ENCODE measurements at places on chromosomes 11 and 22.

DNA sequence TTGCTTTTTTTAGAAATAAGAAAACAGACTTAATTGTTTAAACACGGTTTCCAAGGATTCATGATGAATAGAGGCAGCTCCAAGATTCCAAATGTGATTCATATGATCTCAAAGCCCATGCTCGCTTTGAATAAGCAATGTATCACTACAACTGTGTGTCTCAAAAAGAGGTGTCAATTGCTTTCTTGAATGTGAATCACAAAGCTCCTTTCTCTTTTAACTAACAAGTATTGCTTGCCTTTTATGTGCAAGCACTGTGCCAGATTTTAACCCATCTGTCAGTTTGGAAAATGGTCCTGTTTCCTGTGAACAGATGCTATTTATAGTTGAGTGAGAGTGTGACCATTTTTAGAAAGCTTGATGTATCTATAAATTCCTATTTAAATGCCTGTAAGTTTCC is 6.5 kb downstream of the OOSP1 start:
- no peak for DNase-seq

- DNase-seq: peak; percentile 72
Observed at GRCh38 chr11:123062892-123063825, 1.2 kb upstream of the HSPA8 start.

DNA sequence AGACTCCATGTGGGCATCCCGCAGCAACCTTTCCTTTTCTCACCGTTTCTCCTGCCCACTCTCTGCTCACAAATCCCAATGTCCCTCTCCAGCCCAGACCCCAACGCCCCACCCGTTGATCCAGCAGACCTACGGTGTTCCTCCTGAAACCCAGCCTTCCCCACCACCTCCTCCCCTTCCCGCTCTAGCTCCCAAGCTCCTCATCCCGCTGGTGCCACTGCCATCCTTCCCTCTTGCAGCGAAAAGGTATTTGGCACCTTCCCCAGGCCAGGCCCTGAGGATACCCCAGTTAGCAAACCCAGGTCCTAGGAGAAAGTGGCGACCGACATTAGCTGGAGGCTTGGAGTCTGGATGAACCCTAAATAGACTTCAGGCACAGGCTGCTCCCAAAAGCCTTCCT is 84.0 kb upstream of the RTL6 start:
- DNase-seq: no peak

- DNase-seq: peak; percentile 100
Observed at GRCh38 chr11:130103296-130103814, 33.7 kb downstream of the APLP2 start.

DNA sequence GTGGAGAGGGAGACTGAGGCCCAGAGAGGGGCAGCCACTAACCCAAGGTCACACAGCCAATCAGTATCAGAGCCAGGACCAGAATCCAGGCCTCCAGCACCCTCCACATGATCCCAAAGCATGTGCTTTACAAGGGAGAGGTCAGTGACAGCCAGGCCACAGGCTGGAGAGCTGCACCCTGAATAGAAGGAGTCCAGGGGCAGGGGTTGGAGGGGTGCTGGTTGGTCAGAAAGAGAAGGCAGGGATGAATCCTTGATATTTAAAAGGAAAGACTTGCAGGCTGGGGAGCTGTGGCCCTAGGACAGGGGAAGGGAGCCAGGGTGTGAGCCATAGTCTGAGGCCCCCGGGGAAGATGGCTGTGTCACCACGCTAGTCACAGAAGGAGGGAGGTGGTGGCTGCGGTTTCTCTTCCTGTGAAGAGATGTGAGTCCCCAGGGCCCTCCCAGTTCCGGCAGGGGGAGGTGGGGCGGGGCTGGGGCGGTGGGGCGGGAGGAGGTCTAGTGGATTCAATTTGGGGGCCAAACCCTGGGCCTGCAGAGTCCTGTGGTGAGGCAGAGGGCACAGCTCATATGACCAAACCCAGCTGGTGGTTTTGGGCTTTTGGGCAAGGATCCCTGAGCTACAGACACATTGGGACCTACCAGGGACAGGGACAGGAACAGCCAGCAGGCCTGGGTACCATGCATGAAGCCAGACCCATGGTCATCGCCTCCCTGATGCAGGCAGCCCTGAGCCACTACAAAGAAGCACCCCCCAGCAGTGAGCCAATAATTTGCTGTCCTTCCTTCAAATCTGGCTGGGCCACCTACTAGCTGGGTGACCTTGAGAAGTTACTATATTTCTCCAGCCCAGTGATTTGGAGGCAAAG is 14.0 kb downstream of the RAC2 start:
- DNase-seq: peak; percentile 55

DNA sequence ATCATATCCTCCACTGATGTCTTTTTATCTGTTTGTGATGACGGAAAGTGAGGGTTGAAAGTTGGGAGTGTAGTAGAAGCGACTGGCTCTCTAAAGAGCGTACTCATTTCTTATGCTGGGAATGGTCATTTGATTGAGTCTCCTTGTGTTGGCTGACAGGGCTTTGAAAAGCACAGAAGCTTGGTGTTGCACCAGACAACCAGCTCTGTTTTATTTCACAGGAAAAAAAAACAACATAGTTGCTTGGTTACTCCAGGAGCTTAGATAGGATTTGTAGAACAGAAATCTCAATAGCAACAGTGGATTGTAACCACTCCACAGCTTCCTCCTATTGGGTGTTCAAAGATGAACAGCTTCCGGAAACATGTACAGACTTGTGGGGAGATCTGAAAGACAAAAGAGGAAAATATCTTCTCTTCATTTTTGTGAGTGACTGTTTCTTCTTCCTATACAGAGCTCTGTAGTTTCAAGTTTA is 2.7 kb downstream of the RBM14 start:
- peak; percentile 58 for DNase-seq

GRCh38 chr11:78221396-78222315 is 32.9 kb downstream of the USP35 start:
- peak; percentile 27 for DNase-seq

- peak; percentile 57 for DNase-seq
Observed at GRCh38 chr22:17703811-17704210, 65.3 kb downstream of the BCL2L13 start.

DNA sequence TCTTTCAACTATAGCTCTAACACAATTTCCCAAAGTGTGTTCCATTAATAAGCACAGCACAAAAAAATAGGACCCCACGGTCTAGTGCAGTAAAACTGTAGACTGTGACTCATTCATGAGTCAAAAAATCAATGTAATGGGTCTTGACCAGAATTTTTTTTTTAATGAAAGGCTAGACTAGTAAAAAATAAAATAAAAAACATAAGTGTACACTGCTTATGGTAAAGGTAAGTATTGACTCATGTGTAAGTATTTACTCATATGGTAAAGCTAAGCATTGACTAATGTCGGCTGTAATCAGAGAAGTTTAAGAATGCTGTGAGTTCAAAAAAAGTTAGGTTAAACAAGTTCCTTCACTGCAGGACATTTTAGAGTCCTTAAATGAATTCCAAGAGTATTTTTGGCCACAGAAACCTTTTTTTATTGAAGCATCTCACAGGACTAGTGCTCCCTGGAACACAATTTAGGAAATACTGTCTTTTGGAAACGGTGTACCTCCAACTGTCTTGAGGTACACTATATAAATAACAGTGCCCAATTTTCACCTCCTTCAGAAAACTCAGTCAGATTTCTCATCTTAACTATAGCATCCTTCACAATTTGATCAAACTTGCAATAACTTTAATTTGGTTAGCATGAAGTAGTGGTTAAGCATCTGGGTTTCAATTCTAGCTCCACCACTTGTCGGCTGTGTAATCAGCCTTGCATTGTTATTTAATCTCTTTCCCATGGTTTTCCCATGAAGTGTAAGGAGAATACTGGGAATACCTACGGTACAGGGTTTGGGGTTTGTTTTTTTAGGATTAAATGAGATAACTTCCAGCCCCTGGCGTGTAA is 2.1 kb downstream of the CCDC73 start:
- no peak for DNase-seq

DNA sequence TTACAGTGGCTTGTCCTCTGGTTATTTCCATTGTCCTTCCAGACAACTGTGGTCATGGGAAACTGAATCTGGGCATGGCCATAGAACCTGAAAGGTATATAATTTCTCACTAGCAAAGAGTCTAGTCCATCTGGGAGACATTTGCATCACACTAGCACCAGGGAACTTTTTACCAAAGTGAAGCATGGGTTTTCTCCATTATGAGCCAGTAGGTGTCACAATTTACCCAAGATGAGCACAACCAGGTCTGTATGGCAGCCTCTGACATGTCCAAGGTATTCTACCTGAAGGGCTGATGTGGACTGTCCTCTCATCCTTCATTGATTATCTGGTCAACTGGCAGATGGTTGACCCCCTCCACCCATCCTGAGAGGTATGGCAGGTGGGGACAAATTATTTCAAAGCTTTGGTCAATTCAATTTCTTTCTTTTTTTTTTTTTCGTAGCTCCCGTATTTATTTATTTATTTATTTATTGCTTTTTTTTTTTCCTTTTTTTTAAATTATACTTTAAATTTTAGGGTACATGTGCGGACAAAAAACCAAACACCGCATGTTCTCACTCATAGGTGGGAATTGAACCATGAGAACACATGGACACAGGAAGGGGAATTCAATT is 425.9 kb downstream of the TMEM135 start:
- peak; percentile 17 for DNase-seq

- DNase-seq: peak; percentile 57
Observed at GRCh38 chr22:40764763-40765441, 54.2 kb downstream of the SLC25A17 start.

DNA sequence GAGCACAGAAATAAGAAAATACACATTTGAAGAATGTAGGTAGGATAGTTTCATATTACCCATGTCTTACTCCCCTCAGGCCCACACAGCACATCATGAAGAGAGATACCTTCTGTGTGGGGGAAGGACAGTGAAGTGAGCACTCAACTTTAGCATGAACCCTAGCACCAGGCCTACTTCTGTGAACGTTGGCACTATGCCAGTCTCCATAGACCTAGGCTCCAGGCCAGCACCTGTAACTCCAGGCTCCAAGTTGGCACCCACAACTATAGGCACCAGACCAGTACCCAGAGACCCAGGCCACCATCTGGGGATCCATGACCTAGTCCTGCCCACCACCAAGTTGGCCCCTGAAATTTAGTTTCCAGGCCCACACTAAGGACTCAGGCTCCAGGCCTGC is 410.9 kb downstream of the INSC start:
- no peak for DNase-seq

GRCh38 chr22:37310815-37311595 is 28.7 kb downstream of the CYTH4 start:
- no peak for DNase-seq

DNA sequence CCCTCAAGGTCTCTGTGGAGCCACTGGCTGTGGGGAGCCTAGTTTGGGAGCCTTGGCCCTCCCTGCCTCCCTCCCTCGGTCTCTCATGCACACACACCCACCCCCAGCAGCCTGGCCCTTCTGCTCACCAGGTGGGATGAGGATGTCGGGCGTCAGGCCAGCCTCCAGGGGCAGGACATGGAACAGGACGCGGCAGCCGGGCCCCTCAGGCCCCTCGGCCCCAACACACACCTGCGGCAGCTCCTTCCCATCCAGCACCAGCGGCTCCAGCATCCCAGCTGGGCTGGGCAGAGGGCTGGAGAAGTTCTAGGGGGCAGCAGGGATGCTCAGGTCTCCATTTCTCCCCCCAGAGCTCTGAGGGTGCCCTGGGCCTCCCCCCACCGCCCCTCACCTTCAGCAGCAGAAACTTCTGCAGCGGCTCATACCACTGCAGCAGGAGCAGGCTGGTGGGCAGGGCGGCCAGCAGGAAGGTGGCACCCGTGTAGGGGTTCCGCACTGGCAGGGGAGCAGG is 11.2 kb downstream of the MAP4K2 start:
- DNase-seq: no peak

DNA sequence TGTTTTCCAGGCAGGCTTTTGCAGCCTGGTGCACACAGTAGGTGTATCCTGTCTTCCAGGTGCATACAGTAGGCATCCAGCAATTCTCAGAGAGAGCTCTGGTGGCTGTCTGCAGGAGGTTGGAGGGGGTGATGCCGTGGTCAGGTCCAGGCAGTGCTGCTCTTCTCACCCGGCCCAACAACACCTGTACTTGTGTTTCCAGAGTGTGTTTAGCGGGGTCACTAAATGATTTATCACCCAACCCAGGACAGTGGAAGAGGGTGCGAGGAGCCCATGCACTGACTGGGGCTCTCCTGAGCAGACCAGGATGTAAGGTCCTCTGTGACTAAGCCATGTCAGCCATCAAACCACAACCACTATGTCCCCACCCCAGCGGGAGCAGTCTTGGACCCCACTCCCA is 18.6 kb upstream of the FGF3 start:
- DNase-seq: no peak

DNA sequence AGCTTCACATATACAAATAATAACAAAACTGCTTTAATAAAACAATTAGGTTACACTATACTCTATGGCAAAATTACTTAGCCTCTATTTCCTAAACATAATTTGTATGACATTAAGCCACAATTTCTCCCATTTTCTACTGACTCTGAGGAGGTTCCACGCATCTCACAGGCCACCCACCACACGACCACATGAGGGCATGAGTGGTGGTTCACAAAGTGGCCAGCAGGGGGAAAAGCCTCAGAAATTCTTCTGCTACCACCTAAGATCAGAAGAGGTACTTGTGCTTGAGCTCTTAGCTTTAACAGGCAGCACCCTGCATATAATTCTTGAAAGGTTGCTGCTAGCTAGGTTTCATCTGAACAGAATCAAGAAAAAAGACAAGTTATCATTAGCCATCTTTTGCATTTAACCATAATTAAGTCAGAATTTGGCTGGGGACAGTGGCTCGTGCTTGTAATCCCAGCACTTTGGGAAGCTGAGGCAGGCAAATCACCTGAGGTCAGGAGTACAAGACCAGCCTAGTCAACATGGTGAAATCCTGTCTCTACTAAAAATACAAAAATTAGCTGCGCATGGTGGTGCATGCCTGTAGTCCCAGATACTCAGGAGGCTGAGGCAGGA is 7.7 kb downstream of the LPXN start:
- peak; percentile 70 for DNase-seq

GRCh38 chr11:15967166-15967565 is 389.2 kb downstream of the SOX6 start:
- peak; percentile 31 for DNase-seq

DNA sequence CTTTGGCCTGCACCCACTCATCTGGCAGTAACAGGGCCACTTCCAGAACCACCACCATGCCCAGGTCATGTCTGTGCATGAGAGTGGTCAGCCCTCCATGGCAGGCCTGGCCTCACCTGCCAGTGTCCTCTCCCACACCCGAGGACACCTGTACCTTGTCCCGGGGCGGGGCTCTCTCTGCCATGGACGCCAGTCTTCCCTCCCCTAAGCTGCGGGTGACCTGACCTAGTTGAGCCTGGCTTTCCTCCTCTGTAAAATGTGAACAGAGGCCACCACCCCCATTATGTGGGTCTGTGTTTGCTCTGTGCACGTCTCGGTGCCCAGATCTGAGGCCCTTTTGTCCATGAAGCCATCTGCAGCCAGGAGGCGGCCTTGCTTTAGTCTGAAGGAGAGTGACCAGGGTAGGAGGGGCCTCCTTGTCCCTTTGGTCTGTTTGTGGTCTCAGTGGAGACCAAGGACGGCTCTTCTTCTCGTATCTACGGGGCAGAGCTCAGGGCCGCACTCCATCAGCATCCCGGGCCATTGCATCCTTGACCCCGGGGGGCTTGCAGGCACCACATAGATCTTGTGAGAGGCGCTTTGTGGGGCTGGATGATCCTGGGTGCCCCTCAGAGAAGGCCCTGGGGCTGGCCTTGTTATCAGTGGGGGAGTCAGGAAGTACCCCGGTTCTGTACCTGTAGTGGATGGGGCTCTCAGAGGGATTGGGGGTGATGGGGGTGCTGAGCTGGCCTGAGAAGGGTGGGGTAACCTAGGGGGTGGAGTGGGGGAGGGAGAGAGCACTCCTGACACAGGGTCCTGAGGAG is 121.6 kb downstream of the KCNQ1 start:
- DNase-seq: no peak

- DNase-seq: peak; percentile 7
Observed at GRCh38 chr11:109306322-109306721, 115.7 kb upstream of the C11orf87 start.

- DNase-seq: no peak
Observed at GRCh38 chr11:134365011-134365925, 33.5 kb downstream of the GLB1L2 start.
